ENCODE measurements at places on chromosomes 3 and 15. TPM values are rescaled to one million over a fixed set of nuclear protein-coding genes. Genes with fewer than 3 reads are reported as not detected.

Gene EFCAB12
- 0.31 TPM for total RNA-seq

DNA sequence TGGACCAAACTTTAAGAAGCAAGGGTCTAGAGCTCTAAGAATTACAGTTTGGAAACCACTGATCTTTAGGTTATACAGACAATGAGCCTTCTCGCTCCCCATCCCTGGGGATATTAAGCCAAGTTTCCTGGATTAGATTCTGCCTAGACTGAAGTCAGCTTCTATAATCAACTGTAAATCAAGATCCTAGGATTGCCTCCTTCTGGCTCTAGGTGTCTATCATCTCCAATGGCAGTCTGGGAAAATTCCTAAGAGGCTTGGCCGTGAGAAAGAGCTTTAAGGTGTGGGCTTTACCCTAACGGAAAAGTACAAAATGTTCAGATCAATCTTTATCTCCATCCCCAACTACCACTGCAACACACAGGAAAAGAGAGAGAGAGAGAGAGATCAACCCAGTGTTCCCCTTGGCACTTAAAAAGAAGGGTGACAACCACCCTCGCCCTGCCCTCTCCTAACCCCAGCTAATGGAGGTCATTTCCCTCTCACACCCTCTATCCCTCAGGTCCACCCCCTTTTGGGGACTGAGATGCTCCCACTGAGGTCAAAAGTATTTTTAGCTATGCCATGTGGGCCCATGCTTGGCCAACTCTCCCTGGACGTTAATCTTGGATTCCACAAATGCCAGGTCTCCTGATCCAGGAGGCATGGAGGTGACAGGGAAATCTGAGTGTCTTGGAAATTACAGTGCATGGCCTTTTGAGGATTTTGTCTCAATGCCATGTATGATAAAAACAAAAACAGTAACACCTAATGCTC, 202.8 kb upstream of the BCL6 start:
- H3K4me3 ChIP-seq, result no peak overlapping the region
- no peaks in the 10 kb centered on the region for H3K27me3 ChIP-seq
- no peak for DNase-seq
- H3K36me3 ChIP-seq, result no peaks in the 10 kb centered on the region
- peaks cover 6% of the 10 kb centered on the region for H3K4me1 ChIP-seq
- no peak overlapping the region for H3K27ac ChIP-seq

Gene THBS1
- total RNA-seq, result 1.8 TPM

Gene BAHD1
- 19.5 TPM for total RNA-seq

GRCh38 chr3:126119008-126119675, 35.2 kb upstream of the SLC41A3 start:
- peaks cover 9% of the 10 kb centered on the region for H3K27me3 ChIP-seq
- no peak for DNase-seq
- no peak overlapping the region for H3K27ac ChIP-seq
- H3K4me1 ChIP-seq, result no peaks in the 10 kb centered on the region

GRCh38 chr3:75610773-75611172, 53.4 kb upstream of the FRG2C start:
- H3K27ac ChIP-seq, result no peak overlapping the region
- H3K4me3 ChIP-seq, result no peak overlapping the region
- H3K4me1 ChIP-seq, result no peaks in the 10 kb centered on the region
- no peak for DNase-seq
- no peaks in the 10 kb centered on the region for H3K36me3 ChIP-seq
- H3K27me3 ChIP-seq, result peaks cover 5% of the 10 kb centered on the region

Gene SAXO2
- total RNA-seq, result not detected

GRCh38 chr15:42421376-42421775, 62.1 kb downstream of the CAPN3 start:
- no peak overlapping the region for H3K27ac ChIP-seq
- no peaks in the 10 kb centered on the region for H3K27me3 ChIP-seq
- H3K4me1 ChIP-seq, result no peaks in the 10 kb centered on the region
- peaks cover 31% of the 10 kb centered on the region for H3K36me3 ChIP-seq
- H3K4me3 ChIP-seq, result no peak overlapping the region

Gene IL20RB
- total RNA-seq, result 0.80 TPM

GRCh38 chr3:123148772-123149171, 53.0 kb upstream of the SEC22A start:
- H3K4me3 ChIP-seq, result no peak overlapping the region
- peaks cover 62% of the 10 kb centered on the region for H3K36me3 ChIP-seq
- H3K27ac ChIP-seq, result no peak overlapping the region
- no peaks in the 10 kb centered on the region for H3K27me3 ChIP-seq

Gene SCN5A
- 0.34 TPM for total RNA-seq

DNA sequence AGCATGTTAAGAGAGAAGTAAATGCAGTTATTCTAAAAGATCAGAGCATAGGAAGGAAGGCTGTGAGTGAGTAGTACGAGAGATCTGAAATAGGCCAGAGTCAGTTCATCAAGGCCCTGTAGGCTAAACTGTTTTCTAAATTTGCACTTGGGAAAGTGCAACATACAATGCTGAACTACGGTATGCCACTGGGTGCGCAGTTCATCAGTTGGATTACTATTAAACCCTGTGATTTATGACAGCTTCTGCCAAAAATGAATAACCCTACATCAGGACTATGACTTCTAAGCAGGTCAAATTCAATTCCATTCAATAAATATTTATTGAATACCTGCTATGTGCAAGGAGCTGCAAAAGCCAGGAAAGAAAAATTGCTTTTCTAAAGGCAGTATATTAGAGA, 10.8 kb downstream of the CBLB start:
- peaks cover 37% of the 10 kb centered on the region for H3K4me1 ChIP-seq
- H3K4me3 ChIP-seq, result no peak overlapping the region
- DNase-seq, result no peak

DNA sequence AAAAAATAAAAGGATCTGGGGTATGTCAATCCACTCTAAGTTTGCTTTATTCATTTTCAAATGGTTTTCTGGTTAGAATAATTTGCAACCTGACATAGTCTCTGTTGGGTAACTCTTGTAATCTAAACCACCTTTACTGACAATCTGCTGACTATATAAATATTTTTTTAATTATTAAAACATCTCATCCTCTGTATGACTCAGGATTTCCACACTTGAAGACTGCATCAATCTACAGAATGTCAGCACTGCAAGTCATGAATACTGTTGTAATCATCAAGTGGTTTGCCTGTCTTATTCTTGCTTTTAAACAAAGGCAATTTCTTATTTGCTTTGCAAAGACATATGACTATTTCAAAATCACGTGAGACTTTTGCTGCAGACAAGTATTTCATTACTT, 42.1 kb downstream of the VGLL3 start:
- no peaks in the 10 kb centered on the region for H3K4me1 ChIP-seq
- no peak for DNase-seq
- H3K36me3 ChIP-seq, result no peaks in the 10 kb centered on the region
- H3K4me3 ChIP-seq, result no peak overlapping the region
- H3K27ac ChIP-seq, result no peak overlapping the region

Gene MYZAP
- 0.63 TPM for total RNA-seq

Gene ANKRD63
- not detected for total RNA-seq

GRCh38 chr3:30581982-30582381, 24.4 kb upstream of the TGFBR2 start:
- H3K27ac ChIP-seq, result no peak overlapping the region
- no peaks in the 10 kb centered on the region for H3K27me3 ChIP-seq
- H3K36me3 ChIP-seq, result no peaks in the 10 kb centered on the region
- H3K4me1 ChIP-seq, result peaks cover 9% of the 10 kb centered on the region
- no peak for DNase-seq

Gene GOLGA6D
- total RNA-seq, result not detected

DNA sequence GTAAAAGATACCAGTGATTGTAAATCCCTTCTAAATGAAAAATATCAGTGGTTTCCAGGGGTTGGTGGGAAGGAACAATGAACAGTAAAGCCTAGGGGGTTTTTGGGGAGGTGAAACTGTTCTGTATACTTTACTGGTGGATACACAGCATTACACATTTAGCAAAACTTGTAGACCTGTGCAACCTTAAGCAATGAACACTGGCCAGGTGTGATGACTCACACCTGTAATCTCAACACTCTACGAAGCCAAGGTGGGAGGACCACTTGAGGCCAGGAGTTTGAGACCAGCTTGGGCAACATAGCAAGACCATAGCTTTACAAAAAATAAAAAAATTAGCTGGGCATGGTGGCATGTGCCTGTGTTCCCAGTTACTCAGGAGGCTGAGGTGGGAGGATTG, 1.8 kb downstream of the CCDC13 start:
- no peaks in the 10 kb centered on the region for H3K27me3 ChIP-seq
- H3K36me3 ChIP-seq, result no peaks in the 10 kb centered on the region
- H3K27ac ChIP-seq, result no peak overlapping the region
- DNase-seq, result no peak
- peaks cover 10% of the 10 kb centered on the region for H3K4me1 ChIP-seq

DNA sequence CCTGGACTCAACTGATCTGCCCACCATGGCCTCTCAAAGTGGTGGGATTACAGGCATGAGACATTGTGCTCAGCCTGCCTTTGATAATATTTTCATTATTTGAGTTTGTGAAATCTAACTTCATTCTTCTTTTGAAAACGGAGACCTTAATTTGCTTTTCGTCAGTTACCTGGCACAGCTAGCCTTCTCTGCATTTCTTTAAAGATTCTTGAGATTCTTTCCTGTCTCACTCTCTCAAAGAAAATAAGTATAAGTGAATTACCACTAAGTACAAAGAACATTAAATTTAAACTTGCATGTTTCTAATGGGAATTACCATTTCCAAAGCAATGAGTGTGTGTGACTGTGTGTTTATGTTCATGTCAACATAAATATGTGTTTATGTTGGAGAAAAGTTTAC, 187.9 kb downstream of the NFKBIZ start:
- H3K4me3 ChIP-seq, result no peak overlapping the region
- no peak for DNase-seq
- H3K4me1 ChIP-seq, result no peaks in the 10 kb centered on the region
- H3K27ac ChIP-seq, result no peak overlapping the region

DNA sequence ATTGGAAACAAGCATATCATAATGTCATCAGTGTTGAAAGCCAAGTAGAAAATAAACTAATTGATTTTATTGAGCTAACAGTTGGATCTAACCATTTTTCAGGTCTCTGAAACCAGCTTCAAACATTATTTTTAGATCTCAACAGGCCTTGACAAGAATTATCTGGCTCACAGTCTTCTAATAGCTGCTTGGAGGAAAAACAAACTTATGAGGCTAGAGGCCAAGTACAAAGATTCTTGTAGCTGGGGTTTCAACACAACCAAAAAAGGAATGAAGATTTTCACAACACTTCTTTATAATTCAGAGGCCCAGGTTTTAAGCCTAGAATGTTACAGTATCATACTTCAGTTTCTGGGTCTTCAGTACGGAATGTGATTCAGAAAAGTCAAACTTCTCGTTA, 3.7 kb downstream of the SETMAR start:
- H3K4me1 ChIP-seq, result peaks cover 23% of the 10 kb centered on the region
- DNase-seq, result no peak
- H3K27ac ChIP-seq, result no peak overlapping the region
- peaks cover 7% of the 10 kb centered on the region for H3K36me3 ChIP-seq
- H3K27me3 ChIP-seq, result no peaks in the 10 kb centered on the region

Gene SLC25A20
- 16.7 TPM for total RNA-seq

DNA sequence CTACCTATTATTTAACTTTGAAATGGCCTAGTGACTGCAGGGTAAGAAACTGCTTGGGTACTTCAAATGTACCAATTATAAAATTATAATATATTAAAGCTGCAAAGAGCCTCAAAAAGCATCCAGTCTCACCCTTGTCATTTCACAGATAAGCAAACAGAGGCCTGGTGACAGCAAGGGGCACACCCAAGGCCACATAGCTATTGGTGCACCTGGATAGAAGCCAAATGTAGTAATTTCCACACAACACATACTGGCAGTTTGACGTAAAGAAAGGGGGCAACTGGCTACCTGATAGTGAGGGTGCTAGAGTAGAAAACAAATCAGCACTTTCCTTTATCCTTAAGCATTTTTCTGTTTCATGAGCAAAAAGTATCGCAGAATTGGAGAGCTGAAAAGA, 51.1 kb downstream of the IFT57 start:
- H3K27ac ChIP-seq, result no peak overlapping the region
- no peak for DNase-seq
- peaks cover 9% of the 10 kb centered on the region for H3K36me3 ChIP-seq
- H3K4me1 ChIP-seq, result peaks cover 24% of the 10 kb centered on the region
- H3K4me3 ChIP-seq, result no peak overlapping the region

DNA sequence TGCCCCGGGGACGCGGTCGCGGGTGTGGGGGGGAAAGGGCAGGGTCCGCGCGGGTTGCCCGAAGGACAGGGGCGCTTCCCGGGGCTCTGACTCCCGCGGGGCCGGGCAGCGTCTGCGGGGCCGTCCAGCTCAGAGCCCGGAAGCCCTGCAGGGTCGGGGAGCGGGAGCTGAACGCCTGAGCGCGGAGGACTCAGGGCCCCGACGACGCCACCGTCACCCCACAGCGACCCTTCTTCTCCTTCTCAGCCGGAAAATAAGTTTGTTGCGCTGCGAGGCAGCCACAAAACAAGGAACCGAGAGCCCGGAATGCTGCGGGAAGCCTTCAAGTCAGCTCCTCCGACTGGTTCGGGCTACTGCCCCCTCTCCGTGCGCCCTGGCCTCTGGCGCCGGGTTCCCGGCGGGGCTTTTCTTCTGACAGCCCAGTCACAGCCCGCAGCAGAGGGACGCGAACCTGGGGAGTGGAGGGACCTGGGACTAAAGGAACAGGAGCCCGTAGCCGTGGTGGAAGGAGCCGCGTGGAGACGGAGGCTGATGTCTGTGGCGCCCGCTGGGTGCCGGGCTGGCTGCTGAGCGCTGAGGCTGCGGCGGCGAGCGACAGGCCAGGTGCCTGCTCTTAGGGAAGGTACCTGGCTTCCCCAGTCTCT, 484 bp downstream of the CNTN4 start:
- H3K4me3 ChIP-seq, result no peak overlapping the region
- H3K36me3 ChIP-seq, result peaks cover 5% of the 10 kb centered on the region
- peaks cover 6% of the 10 kb centered on the region for H3K4me1 ChIP-seq
- H3K27me3 ChIP-seq, result peaks cover 45% of the 10 kb centered on the region
- H3K27ac ChIP-seq, result no peak overlapping the region

Gene MUC13
- not detected for total RNA-seq

- H3K36me3 ChIP-seq, result no peaks in the 10 kb centered on the region
- H3K27me3 ChIP-seq, result peaks cover 2% of the 10 kb centered on the region
- no peak for DNase-seq
- H3K4me3 ChIP-seq, result no peak overlapping the region
- H3K27ac ChIP-seq, result no peak overlapping the region
- H3K4me1 ChIP-seq, result no peaks in the 10 kb centered on the region
Measured at GRCh38 chr15:37995461-37996347, 61.3 kb downstream of the TMCO5A start.

GRCh38 chr3:174002543-174002942, 605.0 kb downstream of the NLGN1 start:
- no peak overlapping the region for H3K4me3 ChIP-seq
- H3K36me3 ChIP-seq, result no peaks in the 10 kb centered on the region
- H3K4me1 ChIP-seq, result no peaks in the 10 kb centered on the region
- H3K27me3 ChIP-seq, result no peaks in the 10 kb centered on the region

DNA sequence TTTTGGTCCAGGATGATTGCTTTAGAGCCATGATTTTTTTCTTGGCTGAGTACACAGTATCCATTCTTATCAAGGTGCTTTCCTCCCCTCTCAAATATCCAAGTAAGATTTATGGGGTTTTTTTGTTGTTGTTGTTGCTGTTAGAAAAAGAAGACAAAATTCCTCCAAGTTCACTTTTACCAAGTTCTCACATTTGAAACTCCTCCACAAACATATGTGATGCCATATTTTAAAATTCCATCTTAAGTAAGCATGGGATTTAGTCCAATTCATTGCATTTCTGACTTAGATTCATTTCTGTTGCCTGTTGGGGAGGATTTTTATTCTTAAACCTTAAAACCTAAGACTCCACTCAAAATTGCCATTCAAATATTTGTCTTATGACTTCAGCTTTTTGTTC, 128.6 kb upstream of the SPATA12 start:
- peaks cover 60% of the 10 kb centered on the region for H3K4me1 ChIP-seq
- peaks cover 14% of the 10 kb centered on the region for H3K36me3 ChIP-seq

Gene SSUH2
- not detected for total RNA-seq

GRCh38 chr3:189099031-189099471, 72.7 kb upstream of the TPRG1 start:
- H3K27me3 ChIP-seq, result no peaks in the 10 kb centered on the region

Gene THSD4
- not detected for total RNA-seq

Gene STAB1
- total RNA-seq, result not detected
